Calu3 (cell line): ENCODE measurements at places on chromosomes 11 and 22.

DNA sequence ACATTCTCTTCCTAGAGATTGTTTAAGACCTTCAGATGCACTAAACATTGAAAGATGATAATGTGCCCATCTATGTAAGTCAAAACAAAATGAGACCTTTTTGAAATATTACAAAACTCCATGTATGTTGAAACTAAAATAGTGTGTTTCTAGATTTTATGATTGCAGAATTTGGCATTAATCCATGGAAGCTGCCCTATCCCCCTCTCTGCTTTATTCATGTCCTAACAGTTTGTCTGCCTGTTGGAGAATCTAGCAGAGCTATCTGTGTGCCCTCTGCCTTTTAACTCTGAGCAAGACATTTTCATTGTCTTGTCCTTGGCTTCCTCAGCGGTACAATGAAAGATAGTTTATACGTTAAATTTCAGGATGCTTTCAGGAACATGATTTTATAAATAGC is 105.5 kb downstream of the FAT3 start:
- DNase-seq: no peak

DNA sequence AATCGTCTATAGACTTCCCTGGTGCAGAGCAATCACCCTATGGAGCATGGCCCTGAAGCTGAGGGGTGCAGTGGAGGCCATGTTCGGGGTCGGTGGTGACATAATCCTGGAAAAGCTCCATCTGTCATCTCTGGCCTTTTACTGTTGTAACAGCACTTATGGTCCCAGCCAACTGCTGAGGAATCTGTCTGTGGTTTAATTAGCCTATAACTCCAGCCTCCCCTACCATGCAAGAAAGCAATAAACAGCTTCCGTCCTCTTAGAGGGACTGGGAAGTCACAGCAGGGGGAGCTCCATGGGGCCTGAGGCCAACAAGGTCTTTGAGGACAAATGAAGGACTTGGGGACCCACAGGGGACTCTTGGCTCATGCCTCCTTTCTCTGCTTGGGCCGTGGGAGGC is 159.1 kb upstream of the NECTIN1 start:
- no peak for DNase-seq

DNA sequence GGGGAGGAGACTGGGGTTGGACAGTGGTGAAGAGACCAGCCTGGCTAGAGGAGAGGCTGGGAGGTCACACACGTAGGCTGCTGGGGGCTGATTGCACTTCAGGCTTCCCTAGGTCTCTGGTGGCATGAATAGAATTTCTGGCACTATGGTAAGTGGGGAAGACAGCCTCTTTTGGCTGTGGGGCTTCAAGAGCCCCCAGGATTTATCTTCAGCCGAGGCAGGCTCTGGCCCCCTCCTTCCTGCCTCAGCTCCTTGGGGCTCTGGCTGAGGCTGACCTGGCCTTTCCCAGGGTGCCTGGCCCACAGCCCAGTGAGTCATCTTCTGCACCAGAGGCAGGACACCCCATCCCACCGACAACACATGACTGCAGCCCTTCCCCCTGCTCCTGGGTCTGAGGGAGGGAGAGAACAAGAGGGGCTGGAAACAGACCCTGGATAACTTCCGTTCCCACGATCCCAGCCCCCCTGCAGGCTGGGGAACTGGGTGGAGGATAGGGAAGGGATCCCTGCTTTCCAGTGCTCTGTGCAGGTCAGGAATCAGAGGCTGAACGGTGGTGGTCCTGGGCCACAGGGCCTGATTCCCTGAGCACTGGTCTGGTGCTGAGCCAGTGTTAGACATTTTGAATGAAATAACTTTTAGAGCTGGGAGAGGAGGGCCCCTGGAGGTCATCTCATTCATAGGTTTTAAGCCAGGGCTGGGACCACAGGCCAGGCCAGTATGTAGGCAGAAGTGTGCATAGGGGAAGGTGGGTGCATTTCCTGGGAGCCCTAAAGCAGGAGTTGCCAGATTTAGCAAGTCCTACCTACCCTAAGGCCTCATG is 26.5 kb downstream of the ARHGEF17 start:
- peak; percentile 63 for DNase-seq

DNA sequence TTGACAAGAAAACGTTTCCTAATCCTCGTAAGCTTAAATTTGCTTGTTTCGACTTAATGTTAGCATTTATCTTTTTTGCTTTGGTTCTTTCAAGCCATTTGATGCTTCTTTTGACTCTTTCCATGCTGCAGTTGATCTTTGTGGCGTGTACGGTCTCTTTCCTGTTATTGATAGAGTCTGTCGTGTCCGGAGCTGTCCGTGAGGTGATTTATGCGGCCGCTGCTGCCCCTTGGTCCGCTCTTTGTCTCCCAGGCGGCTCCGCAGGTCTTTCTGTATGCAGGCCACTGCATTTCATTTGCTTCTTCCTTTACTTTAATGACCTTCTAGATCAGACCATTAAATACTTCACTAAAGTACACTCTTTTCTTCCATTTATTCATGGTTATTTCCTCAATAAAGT is 50.3 kb downstream of the TBC1D22A start:
- no peak for DNase-seq

DNA sequence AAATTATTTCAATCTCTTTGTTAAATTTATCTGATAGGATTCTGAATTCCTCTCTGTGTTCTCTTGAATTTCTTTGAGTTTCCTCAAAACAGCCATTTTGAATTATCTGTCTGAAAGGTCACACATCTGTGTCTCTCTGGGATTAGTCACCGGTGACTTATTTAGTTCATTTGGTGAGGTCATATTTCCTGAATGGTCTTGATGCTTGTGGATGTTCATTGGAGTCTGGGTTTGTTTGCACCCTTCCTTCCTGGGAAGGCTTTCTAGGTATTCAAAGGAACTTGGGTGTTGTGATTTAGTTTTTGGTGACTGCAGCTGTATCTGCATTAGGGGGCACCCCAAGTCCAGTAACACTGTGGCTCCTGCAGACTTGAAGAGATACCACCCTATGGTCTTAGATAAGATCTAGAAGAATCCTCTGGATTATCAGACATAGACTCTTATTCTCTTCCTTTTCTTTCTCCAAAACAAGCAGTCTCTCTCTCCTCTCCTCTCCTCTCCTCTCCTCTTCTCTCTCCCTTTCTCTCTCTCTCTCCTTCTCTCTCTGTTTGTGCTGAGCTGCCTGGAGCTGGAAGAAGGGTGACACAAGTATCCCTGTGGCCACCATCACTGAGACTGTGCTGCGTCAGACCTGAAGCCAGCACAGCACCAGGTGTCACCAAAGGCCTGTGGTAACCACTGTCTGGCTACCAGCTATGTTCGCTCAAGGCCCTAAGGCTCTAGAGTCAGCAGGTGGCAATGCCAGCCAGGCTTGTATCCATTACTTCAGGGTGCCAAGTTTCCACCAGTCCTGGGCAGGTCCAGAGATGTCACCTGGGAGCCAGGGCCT is 3.3 kb upstream of the HEPN1 start:
- DNase-seq: no peak

DNA sequence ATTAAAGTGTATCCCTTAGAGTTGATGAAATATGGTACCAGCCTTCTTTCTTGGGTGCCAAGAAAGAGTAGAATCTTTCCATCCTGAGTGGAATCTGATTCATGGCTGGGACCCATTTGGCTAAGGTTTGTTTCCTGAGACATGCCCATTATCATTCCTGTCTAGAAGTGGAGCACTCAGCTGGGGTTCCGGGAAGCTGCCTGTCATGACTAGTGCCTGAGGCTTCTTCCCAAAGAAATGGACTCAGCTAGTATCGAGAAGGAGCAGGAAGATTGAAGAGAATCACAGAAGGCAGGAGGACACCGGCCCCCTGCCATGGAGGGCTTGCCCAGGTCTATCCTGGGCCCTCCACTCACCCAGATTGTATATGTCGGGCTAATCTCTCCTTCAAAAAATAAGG is 57.6 kb downstream of the KREMEN1 start:
- no peak for DNase-seq

DNA sequence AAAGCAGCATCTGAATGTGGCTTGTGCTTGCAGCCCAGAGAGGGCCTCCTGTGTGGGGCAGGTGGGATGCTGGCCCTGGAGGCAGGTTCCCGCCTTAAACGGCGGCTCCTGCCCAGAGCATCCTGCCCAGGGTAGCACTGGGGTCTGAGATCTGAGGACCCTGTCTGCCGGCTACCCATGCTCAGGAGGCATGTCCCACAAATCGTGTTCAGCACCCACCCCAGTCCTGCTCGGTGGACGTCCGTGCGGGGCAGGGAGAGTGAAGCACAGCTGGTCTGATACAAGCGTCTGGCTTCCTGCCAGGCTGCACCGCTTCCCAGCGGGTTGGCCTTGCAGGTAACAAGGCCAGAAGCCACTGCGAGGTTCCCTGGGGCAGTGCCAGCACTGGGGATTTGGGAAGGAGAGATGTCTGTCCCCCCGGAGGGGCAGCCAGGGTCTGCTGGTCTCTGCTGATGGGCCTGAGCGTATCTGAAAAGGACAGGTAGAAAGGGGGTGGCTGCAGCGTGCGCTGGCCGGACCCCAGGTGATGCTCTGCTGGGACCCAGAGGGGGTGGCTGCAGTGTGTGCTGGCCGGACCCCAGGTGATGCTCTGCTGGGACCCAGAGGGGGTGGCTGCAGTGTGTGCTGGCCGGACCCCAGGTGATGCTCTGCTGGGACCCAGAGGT is 3.6 kb downstream of the TRABD start:
- DNase-seq: no peak

- DNase-seq: no peak
Observed at GRCh38 chr11:12799334-12799835, 125.2 kb downstream of the TEAD1 start.

DNA sequence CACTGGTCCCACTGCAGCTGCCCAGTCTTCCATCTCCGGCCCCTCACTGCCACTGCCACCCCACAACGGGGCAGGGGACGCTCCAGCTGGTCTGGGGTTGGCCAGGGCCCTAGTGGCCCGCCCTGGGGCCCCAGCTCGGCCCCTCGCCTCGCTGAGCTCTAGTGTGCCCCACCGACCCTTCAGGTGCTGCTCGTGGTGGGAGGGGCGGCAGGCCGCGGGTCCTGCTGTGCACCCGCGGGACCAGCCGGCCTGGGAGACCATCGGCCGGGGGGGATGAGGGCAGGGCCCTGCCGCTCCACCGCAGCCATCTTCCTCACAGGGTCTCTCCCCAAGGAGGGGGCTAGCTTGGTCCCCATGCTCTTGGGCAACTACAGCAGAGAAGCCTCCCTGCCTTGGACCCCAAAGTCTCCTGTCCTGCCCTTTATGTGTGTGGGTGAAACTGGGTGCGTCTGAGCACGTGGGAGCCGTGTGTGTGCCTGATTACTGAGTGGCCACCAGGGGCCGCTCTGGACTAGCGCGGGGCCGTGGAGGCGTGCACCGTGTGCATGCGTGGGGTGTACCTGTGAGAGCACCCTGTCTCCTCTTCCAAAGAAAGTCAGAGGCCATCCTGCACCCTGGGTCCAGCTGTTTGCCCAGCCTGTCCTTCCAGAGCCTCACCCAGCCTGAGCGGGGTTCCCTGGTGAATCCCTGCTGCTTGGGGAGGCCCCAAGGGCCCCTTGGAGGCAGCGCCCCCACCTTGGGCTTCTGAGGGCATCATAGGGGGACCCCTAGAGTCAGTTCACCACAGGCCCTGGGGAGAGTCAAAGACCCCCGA is 6.0 kb upstream of the ACR start:
- peak; percentile 60 for DNase-seq

GRCh38 chr11:67082071-67082791 is 25.6 kb downstream of the RHOD start:
- peak; percentile 49 for DNase-seq

GRCh38 chr11:121059605-121060004 is 35.7 kb downstream of the TBCEL start:
- no peak for DNase-seq

GRCh38 chr11:103648670-103649400 is 387.6 kb upstream of the DDI1 start:
- DNase-seq: no peak

DNA sequence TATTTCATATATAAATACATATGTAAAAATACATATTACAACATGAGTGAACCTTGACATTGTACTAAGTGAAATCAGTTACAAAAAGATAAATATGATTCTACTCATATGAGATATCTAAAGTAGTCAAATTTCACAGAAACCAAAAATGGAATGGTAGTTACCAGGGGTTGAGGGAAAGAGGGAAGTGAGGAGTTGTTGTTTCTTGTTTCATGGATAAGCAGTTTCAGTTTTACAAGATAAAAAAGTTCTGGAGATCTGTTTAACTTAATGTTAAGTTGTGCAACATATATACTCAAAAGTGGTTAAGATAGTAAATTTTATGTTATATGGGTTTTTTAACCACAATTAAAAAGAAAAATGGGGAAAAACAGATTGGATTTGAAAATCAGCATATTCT is 107.7 kb downstream of the ELP4 start:
- DNase-seq: no peak

- DNase-seq: no peak
Observed at GRCh38 chr11:130237282-130238006, 77.3 kb downstream of the ZBTB44 start.

DNA sequence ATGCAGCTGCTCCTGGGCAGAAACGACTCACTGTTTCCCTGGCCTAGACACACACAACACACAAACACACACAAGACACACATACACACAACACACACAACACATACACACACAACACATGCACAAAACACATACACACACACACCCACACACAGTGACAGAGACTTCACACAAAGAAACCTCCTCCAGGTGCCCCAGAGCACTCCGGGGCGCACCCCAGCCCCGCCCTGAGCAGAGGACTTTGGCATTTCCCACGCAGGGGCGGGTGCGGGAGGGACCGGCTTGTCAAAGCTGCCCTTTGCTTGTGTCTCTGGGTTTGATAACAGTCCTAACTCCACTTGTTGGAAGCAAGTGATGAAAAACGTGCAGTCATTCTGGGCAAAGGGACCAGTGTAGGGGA is 6.5 kb downstream of the APOBEC3A start:
- DNase-seq: peak; percentile 36

DNA sequence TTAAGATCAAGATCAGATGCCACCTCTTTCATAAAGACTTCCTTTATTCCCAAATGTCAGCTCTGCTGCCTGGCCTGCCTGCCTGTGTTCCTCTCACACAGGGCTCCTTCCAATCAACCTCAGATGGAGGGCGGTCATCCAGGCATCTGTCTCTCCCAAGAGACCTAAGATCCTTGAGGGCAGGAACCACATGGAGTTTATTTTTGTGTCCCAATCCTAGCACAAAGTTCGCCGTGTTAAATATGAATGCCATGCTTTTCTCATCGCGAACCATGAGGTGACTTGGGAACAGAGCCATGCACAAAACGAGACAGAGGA is 72.7 kb upstream of the ARFGAP3 start:
- DNase-seq: no peak

DNA sequence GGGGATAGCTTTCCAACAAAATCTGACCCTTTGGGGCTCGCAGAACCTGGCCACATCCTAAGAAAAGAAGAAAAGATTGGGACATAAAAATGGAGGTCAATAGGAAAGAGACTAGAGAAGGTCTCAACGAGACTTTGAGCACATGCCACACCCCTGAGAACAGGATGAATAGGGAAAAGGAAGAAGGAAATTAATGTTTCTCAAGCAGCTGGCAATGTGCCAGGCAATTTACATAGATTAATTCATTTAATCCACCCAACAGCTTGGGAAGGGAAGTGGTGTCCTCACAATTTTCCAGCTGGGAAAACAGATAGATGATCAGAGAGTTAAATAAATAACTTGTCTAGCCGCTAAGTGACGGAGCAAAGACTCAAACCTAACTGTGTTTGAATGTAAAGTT is 50.7 kb downstream of the PAMR1 start:
- DNase-seq: no peak

GRCh38 chr11:6474413-6474792 is 662 bp upstream of the TRIM3 start:
- DNase-seq: no peak
